Activated CD4-positive, alpha-beta T cell treated with anti-CD3 and anti-CD28 coated beads, Interleukin-2, amount 50 U/mL, for 48 hours (primary cell): ENCODE measurements at places on chromosomes 2 and 18.

DNA sequence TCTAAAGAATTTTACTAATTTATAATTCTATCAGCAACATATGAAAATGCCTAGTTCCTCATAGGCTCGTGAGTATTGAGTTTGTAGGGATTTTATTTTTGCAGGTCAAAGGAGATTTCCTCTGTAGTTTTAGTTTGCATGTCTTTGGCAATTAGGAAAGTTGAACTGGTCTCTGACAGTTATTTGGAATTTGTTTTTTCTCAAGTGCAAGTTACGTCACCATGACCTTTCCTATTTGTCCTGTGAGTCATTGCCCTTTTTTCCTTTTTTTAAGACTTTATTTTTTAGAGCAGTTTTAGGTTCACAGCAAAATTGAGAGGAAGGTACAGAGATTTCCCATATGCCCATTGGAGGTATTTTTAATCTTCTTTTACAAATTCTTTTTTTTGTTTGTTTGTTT is 29.0 kb downstream of the RAMP1 start:
- no peak for DNase-seq

- DNase-seq = no peak
Observed at GRCh38 chr18:24231773-24232735, 93.2 kb downstream of the CABYR start.

- DNase-seq = peak; percentile 31
Observed at GRCh38 chr2:20447437-20448245, 767 bp downstream of the RHOB start.

- no peak for DNase-seq
Observed at GRCh38 chr18:10153924-10154752, 240.3 kb downstream of the VAPA start.

DNA sequence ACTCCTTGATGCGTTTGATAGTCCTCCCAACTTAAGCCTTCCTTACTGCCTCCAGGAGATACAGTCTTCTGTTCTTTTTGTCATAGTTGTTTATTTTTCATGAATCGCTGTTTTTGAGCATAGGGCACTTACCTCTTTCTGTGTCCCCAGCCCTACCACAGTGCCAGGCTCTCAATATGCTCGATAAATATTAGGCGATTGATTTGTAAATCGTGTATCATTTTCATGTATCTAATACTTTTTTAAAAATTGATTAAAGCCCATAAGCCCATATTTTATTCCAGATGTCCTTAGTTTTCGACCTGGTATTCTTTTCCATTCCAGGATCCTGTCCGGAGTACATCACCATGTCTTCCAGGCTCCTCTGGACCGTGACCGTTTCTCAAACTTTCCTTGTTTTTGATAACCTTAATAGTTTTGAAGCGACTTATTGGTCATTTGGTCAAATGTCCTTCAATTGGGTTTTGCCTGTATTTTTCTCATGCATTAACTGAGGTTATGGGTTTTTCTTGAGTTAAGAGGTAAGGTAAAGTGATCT is 444 bp upstream of the MMADHC start:
- no peak for DNase-seq

- DNase-seq = no peak
Observed at GRCh38 chr18:51251625-51252024, 54.1 kb upstream of the MEX3C start.

GRCh38 chr2:235390108-235390815 is 103.6 kb upstream of the AGAP1 start:
- peak; percentile 44 for DNase-seq

DNA sequence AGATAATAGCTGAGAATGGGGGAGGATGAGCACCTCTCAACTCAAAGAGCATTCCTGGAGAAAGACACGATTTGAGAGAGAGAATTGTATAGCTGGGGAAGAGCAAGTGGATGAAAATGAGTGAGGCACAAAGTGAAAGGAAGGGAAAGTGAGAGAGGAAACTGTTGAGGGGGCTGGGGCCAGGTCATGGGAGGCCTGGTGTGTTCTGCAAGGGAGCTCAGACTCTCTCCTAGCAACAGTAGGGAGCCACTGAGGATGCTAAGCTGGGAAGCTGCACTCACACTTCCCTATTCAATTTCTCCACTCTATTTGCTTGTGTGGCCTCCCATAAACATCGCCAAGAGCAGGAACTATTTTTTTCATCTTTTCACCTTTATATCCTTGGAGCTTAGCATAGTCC is 14.8 kb downstream of the EVA1A start:
- DNase-seq = no peak

- DNase-seq = no peak
Observed at GRCh38 chr2:157743051-157743450, 114.4 kb upstream of the ACVR1C start.

GRCh38 chr2:226274143-226274542 is 525.5 kb downstream of the IRS1 start:
- no peak for DNase-seq

DNA sequence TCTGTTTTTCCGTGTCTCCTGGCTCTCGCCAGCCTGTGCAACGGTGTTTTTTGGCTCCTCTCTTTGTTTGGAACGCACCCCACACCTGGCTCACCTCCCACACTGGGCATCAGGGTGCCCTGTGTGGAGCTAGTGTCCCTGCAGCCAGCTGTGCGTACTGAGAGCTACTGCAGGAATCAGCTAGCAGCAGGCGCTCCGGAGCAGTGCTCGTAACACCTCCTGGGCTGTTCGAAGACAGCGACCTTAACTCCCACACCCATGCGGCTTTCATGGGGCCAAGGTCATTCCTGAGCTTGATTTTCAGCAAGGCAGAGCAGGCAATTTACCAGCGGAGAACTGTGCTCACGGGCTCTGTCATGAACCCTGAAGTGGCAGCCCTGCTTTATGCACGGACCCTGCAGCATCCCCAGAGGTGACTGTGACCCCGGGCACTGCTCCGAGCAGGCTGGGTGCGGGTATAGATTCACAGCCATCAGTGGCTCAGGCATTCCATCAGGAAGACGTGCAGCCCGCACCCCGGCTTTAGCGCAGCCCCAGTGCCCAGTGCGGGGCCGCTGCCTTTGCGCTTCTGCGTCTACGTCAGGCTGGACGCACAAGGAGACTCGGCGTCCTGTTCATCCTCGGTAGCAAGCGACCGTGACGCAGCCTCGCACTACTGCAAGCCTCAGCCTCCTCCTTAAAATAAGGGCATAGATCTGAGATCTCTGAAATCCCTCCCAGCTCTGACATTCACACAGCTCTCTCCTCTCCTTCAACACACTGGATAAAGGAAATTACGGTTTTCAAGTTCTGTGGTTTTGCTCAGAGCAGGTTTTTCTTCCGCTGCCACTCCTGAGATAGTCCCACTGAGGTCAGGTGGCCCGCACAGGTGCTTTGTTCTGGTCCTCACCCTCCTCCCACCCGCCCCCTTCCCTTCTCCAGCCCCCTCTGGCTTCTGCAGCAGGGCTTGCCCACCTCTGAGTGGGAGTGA is 58.2 kb downstream of the ADI1 start:
- no peak for DNase-seq

GRCh38 chr2:219049282-219049681 is 8.0 kb upstream of the CFAP65 start:
- no peak for DNase-seq

DNA sequence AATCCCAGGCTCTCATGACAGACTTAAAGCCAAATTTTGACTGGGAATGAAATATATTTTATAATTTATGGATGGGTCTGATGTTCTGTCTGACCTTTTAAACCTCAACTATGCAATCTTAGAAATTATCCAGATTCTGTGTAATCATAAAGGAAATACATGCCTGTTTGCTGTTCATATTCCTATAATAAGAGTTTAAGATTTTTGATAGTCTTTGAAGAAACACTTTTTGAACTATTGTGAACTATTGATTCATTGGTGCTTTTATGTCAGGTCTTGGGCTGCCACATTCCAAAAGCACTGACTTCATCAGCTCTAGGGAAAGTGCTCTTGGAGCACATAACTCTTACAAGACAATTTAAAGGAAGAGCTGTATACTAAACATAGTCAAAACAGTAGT is 64.2 kb downstream of the CCDC150 start:
- no peak for DNase-seq

GRCh38 chr18:199768-200167 is 41.4 kb downstream of the USP14 start:
- no peak for DNase-seq

GRCh38 chr2:144432921-144433320 is 87.0 kb downstream of the ZEB2 start:
- no peak for DNase-seq

DNA sequence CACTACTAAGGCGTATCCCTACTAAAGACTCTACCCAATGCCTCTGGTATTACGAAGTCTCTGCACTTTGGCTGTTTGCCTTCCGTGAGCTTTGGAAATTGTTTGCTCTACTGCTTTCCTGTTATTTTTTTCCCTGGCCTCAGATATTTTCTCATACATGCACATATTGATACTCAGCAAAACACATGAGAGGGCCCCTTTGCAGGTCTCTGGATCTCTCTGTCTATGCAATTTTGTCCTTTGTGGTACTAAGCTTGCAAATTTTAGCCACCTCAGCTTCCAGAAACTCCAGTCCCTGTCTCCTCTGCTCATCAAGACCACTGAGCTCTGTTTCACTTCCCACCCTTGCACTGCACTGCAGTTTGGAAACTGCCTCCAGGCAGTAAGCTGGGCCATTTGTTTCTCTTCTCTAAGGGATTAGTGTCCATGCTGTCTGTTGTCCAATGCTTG is 46.6 kb downstream of the TAF1B start:
- DNase-seq = no peak

- DNase-seq = no peak
Observed at GRCh38 chr18:63168287-63168686, 151.3 kb downstream of the BCL2 start.

GRCh38 chr2:150319658-150320555 is 167.6 kb downstream of the RND3 start:
- no peak for DNase-seq

DNA sequence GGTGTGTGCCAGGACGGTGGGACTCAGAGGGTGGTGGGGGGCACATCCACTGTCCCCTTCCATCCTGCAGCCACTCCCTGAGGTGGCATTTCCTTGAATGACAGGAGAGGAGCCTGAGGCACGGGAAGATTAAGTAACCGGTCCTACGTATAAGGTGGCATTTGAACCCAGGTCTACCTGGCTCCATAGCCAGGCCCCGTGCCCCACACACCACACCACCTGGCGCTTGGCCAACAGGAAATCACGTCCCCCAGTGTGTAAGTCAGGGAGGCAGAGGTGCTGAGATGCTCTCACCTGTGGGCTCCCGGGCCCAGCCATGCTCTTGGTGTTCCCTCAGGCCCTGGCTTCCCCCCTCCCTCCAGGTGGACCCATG is 53.7 kb downstream of the HPCAL1 start:
- DNase-seq = no peak

DNA sequence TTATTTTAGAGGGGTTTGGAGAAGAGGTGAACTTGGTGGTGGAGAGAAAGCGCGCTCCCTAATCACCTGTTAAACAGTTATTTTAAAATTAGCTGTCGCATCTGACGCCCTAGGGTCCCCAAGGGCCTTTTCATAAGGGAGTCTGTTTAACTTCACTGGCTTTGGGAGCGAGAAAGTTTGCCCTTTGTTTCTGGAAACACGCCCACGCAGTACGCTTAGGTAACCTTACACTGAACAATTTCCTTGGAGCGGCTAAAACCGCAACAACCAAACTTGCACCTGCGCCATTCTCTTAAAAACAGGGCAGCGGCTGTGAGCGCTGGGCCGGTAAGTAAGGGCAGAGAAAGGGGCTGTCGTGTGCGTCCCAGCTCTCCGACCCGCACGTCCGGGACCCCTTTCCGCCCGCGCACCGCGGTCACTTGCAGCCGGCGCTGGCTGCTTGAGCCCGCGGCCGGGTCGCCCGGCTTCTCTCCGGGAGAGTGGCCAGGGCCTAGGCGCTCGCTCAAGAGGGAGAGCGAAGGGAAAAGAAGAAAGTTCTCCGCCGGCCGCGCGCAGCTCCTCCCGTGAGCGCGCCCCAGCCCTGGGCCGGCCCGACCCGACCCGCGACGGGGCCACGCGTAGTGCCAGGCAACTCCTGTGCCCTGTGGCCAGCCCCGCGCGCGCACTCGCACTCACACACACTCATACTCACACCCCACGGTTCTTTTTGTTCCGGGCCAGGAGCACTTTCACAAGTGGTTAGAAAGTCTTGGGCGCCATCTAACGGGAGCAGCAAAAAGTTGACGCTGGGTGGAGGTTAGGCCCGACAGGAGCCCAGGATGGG is 19.2 kb downstream of the POU3F3 start:
- DNase-seq = peak; percentile 60

- DNase-seq = no peak
Observed at GRCh38 chr2:177806025-177806424, 266.6 kb downstream of the PDE11A start.

- DNase-seq = no peak
Observed at GRCh38 chr18:2351126-2351850, 220.0 kb downstream of the METTL4 start.

DNA sequence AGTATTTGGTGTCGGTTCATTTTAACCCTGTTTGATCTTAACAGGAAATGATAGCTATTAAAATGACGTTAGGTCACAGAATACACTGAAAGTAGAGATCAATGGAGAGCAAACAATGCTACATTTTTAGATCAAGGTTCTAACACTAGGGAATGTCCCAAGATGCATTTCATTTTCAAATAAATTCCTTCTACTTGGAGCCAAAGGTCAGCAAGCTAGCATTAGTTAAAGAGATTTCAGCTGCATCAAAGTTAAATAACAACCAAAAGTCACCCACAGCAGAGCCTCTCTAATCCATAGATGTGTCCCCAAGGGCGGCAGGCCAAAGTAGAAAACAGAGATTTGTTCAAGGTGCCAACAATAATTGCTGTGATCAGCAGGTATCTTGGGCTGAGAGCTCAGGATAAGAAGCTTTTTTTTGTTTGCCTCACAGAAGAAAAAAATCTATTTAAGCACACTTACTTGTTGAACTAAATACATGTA is 1233.6 kb upstream of the TMEFF2 start:
- DNase-seq = no peak

DNA sequence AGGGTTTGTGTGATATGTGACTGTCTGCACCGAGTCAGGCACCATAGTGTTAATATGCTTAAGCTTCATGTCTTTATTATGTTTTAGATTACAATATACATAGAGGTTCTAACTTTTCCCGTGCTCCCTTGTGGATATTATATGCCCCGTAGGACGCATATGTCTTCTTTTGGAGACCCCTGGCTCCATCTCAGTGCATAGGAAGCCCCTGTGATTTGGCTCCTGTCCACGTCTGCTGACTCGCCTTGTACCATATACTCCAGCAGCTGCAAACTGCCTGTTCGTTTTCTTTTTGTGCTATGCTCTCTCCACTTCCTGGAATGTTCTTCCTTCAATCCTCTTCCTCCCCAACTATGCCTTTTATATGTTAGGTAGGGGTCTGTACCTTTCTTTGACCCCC is 110.9 kb downstream of the PTRHD1 start:
- DNase-seq = no peak
